NCI-H345 (cell line): ENCODE measurements at places on chromosomes 6 and 20.

- DNase-seq: no peak
Observed at GRCh38 chr6:149224399-149224798, 93.1 kb upstream of the TAB2 start.

- DNase-seq: no peak
Observed at GRCh38 chr20:21995461-21995860, 290.0 kb downstream of the PAX1 start.

DNA sequence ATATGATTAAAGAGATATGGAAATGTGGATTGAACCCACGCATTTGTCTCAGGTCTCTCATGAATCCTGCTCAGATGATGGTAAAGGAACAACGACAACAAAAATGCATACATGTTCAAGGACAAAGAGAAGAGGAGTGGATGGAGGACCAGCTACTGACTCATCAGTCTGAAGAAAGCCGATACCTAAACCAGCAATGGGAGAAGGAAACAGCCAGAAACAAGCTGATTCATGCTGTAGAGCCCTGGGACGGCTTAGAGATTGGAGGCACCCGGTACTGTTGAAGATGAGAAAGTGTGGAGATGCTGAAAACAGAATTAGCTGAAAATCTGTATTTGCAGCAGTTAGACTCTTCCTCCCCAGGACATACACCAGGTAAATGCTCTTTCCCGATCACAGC lies 14.4 kb upstream of the RIPPLY2 start:
- no peak for DNase-seq

GRCh38 chr6:18978337-18979128 lies 591.4 kb downstream of the RNF144B start:
- DNase-seq: peak; percentile 71

GRCh38 chr6:108782179-108783041 lies 65.8 kb upstream of the ARMC2 start:
- peak; percentile 66 for DNase-seq

- no peak for DNase-seq
Observed at GRCh38 chr20:61762167-61762710, 303.4 kb downstream of the TAF4 start.

- no peak for DNase-seq
Observed at GRCh38 chr20:50844430-50845100, 49.7 kb downstream of the BCAS4 start.

GRCh38 chr6:25944688-25945574 lies 14.4 kb upstream of the SLC17A2 start:
- no peak for DNase-seq

GRCh38 chr6:96249755-96250154 lies 234.0 kb downstream of the FUT9 start:
- no peak for DNase-seq
